ENCODE measurements at places on chromosomes 11 and 22.
A peak's percentile ranks its signal among the peaks of the same experiment; 100 is the strongest.

DNA sequence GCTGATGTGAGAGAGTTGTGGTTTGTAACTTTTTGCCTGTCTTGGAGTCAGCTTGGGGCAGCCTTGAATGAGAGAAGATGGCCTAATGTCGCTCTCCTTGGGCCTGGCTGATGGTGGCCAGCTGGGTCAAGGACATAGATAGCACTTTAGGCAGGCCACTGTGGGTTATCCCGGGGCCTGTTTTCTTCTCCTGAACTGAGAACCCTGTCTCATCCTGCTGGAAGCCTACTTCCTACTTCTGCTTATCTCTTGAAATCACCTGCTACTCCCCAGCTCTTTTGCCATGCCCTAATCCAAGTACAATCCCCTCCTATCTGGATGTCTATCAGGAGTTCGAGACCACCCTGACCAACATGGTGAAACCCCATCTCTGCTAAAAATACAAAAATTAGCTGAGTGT is 49.5 kb downstream of the OSBP2 start:
- no peak for DNase-seq

DNA sequence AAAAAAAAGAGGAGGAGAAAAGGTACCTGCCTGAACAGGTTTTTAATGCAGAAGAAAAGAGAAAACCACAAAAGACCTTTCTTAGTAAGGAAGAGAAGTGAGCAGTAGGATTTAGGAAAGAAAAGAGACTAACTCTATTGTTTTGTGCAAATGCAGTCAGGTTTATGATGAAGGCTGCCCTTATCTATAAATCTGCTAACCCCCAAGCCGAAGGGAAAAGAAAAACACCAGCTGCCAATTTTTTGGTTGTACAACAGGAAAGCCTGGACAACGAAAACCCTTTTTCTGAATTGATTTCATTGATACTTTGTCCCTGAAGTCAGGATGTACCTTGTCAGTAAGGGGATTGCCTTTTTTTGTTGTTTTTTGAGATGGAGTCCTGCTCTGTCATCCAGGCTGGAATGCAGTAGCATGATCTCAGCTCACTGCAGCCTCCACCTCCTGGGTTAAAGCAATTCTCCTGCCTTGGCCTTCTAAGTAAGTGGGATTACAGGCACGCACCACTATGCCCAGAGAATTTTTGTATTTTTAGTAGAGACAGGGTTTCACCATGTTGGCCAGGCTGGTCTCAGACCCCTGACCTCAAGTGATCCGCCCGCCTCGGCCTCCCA is 21.2 kb downstream of the POLD4 start:
- no peak for DNase-seq

- DNase-seq: peak; percentile 31
These were observed 13.2 kb downstream of the OTUB1 start for GRCh38 chr11:63999349-64000025.

DNA sequence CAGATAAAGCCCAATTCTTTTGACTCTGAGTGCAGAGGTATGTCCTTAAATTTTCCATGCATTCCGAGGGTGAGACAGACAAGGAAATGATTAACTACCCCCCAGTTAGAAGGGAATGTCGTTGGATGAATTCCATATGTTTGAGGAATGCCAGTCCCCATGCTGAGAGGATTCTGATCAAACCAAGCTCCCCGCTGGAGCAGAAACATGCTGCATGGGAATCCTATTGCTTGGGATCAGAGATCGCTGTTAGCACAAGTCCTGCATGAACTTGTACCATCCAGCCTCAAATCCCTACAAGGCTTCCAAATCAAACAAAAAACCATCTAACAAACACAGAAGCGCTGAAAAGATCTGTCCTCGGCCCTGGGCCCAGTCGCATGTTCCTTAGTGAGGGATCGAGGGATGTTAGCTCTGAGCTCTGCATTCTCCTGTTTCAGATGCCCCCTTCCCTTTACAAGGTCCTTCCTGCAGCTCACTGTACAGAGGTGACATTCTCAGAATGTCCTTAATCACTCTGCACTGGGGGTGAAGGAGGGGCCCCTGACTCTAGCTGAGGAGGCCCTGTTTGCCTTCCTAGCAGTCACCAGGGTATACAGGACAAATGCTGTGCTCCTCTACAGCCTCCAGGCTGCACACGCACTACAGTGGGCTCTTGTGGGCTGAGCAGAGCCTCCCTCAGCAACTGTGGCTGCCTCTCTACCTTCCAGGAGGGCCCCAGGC is 353.4 kb downstream of the TENM4 start:
- DNase-seq: no peak

DNA sequence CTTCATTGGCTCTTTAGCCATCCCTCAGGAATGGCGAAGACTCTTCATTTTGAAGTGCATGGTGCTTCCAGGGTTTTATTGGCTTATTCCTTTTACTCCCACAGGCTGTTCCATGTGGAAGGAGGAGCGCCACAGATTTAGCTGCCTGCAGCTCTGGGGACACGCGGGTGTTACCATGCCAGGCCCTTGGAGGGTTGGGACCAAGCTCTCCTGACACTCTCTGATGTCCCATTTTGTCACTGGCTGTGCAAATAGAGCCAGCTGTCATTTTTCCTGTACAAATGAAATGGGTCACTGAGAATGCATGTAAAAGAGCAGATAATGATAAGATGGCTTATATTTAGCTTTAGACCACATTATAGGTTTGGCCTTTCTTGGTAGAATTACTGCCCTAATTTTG is 9.2 kb downstream of the THYN1 start:
- no peak for DNase-seq

All from inflammatory macrophage (primary cell).